ENCODE measurements at places on chromosomes 6 and 20. TPM values are rescaled to one million over a fixed set of nuclear protein-coding genes. Genes with fewer than 3 reads are reported as not detected.

GRCh38 chr20:18728870-18729224, 84.7 kb upstream of the SCP2D1 start:
- H3K4me3 ChIP-seq: no peak overlapping the region
- no peak overlapping the region for H3K27ac ChIP-seq
- no peak for DNase-seq
- peaks cover 5% of the 10 kb centered on the region for H3K36me3 ChIP-seq
- H3K27me3 ChIP-seq: no peaks in the 10 kb centered on the region
- peaks cover 13% of the 10 kb centered on the region for H3K4me1 ChIP-seq

- peaks cover 4% of the 10 kb centered on the region for H3K4me1 ChIP-seq
- DNase-seq: no peak
- H3K4me3 ChIP-seq: no peak overlapping the region
- H3K36me3 ChIP-seq: peaks cover 4% of the 10 kb centered on the region
- no peaks in the 10 kb centered on the region for H3K27me3 ChIP-seq
Observed at GRCh38 chr6:170440437-170440836, 112.7 kb downstream of the PSMB1 start.

GRCh38 chr20:32605167-32605656, 20.1 kb upstream of the NOL4L start:
- no peak overlapping the region for H3K4me3 ChIP-seq
- H3K27me3 ChIP-seq: no peaks in the 10 kb centered on the region
- H3K36me3 ChIP-seq: no peaks in the 10 kb centered on the region
- DNase-seq: no peak
- H3K4me1 ChIP-seq: no peaks in the 10 kb centered on the region

DNA sequence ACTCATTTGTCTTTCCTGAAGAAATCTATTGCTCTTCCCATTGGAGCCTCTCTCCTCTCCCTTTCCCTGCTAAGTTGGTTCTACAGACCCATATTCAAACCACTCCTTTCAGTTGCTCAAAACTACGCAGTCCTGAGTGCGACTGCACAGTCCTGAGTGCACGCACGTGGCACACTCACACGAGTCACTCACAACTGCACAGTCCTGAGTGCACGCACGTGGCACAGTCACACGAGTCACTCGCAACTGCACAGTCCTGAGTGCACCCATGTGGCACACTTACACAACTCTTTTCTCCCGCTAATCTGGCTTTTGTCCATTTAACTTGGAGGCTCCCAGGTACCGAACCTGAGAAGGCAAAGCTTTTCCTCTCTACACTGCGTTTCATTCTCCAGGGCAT, 159.7 kb downstream of the RNASET2 start:
- H3K4me1 ChIP-seq: no peaks in the 10 kb centered on the region
- no peak for DNase-seq
- no peak overlapping the region for H3K27ac ChIP-seq
- H3K27me3 ChIP-seq: no peaks in the 10 kb centered on the region
- no peaks in the 10 kb centered on the region for H3K36me3 ChIP-seq

GRCh38 chr6:35024551-35025054, 116.5 kb downstream of the TCP11 start:
- H3K36me3 ChIP-seq: peaks cover 4% of the 10 kb centered on the region
- H3K27ac ChIP-seq: no peak overlapping the region
- no peak for DNase-seq
- H3K27me3 ChIP-seq: no peaks in the 10 kb centered on the region
- no peaks in the 10 kb centered on the region for H3K4me1 ChIP-seq
- H3K4me3 ChIP-seq: no peak overlapping the region

DNA sequence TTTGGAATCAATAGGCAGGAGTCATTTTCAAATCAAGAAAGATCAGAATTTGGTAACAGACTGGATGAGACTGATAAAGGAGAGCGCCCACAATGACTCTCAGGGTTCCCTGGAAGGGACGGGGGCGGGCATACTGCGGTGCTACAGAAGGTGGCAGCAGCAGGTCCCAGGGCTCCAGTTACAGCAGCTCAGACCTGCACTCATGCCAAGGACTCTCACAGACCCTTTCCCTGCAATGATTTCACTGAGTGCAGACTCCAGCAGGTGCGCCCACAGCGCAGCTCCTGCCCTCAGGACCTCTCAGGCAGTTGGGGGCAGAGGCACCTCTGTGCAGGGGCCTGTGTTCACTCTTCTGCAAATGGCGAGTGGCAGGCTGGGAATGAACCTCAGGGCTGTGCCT, 359.8 kb downstream of the ZFAND3 start:
- no peak for DNase-seq
- H3K4me1 ChIP-seq: no peaks in the 10 kb centered on the region
- no peaks in the 10 kb centered on the region for H3K27me3 ChIP-seq
- no peak overlapping the region for H3K27ac ChIP-seq
- H3K36me3 ChIP-seq: no peaks in the 10 kb centered on the region

GRCh38 chr6:106501960-106502371, 127.3 kb downstream of the RTN4IP1 start:
- no peak overlapping the region for H3K4me3 ChIP-seq
- H3K36me3 ChIP-seq: no peaks in the 10 kb centered on the region
- H3K27ac ChIP-seq: no peak overlapping the region
- H3K4me1 ChIP-seq: no peaks in the 10 kb centered on the region
- H3K27me3 ChIP-seq: no peaks in the 10 kb centered on the region

DNA sequence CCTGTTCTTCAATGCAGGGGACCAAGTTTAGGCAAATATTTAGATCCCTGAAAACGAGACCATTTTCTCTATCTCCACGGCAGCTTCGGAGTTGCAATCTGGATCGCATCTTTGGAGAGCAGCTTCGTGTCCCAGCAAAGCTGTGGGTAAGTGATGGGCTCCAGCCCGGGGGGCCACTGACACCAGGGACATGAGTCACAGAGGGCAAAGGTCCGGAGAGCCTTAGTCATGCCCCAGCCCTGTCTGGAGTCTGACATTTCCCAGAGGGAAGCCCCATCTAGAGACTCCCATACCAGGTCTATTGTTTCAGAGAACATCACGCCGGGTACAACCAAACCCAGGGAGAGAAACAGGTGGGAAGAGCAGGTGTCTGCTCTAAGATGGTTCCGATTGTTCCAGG, 95.9 kb downstream of the NFATC2 start:
- H3K36me3 ChIP-seq: peaks cover 44% of the 10 kb centered on the region
- H3K27me3 ChIP-seq: no peaks in the 10 kb centered on the region
- no peak overlapping the region for H3K4me3 ChIP-seq
- DNase-seq: no peak
- peaks cover 27% of the 10 kb centered on the region for H3K4me1 ChIP-seq

DNA sequence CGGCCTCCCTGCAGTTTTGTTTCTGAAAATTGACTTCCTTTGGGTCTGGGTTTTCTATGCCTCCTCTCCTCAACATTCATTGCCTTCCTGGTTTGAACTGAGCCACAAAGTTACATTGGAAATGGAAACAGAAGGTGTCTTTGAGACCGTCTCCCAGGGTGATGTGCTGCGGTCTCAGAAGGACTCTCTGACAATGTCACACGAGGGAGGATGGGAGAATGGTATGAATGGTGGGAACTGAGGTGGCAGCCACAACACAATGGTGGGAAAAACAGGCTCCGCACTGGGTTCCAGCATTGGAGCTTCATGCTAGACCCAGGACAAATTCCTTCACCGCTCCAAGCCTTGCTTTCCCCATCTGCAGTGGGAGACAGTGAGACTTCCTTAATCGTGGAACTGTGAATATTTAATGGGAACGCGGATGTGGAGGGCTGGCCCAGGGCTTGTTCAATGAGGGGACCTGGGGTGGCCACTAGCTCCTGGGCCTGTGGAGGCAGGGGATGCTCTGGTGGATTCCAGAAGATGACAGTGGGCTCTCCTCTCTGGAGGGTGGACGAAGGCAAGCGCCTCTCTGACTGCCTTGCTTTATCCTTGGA, 73.9 kb downstream of the KCNB1 start:
- no peak overlapping the region for H3K27ac ChIP-seq
- H3K36me3 ChIP-seq: no peaks in the 10 kb centered on the region
- DNase-seq: no peak
- H3K4me3 ChIP-seq: no peak overlapping the region

DNA sequence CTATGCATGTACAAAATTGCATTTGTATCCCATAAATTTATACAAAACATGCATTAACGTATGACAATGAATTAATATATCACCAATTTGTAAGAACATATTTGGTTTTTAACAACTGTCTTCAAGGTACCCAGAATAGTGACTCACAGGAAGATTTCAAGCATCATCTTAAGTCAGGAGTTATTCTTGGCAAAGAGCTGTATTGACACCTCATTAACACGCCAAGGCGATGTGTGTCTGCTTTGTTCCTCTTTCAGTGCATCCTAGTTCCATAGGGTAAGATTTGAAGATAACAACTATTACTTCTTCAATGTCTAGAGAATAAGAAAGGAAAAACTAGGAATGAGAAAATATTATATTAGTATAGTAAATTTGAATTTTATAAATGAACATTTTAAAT, 35.8 kb upstream of the TPD52L1 start:
- H3K4me3 ChIP-seq: no peak overlapping the region
- H3K4me1 ChIP-seq: no peaks in the 10 kb centered on the region
- no peak overlapping the region for H3K27ac ChIP-seq
- no peak for DNase-seq

- no peak overlapping the region for H3K27ac ChIP-seq
- no peaks in the 10 kb centered on the region for H3K36me3 ChIP-seq
- H3K27me3 ChIP-seq: no peaks in the 10 kb centered on the region
- no peak for DNase-seq
- H3K4me3 ChIP-seq: no peak overlapping the region
- no peaks in the 10 kb centered on the region for H3K4me1 ChIP-seq
Observed at GRCh38 chr6:93164781-93165180, 254.6 kb downstream of the EPHA7 start.

DNA sequence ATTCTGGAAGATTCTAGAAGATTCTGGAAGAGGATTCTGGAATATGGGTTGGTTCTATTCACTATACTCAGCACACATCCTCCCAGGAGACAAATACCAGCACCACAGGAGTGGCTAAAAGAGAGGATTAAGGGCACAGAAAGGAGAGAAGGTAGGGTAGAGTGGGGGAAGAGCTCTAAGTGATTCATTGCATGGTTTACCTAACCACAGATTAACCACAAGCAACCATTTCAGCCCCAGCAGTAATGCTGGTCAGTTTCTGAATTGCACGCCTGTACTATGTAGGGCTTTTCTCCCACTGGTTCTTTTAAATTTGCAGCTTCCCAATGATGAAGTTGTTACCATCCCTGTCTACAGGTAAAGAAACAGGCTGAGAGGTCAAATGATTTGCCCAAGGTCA, 192.7 kb upstream of the PMEPA1 start:
- H3K36me3 ChIP-seq: no peaks in the 10 kb centered on the region
- peaks cover 22% of the 10 kb centered on the region for H3K27me3 ChIP-seq
- no peaks in the 10 kb centered on the region for H3K4me1 ChIP-seq
- no peak overlapping the region for H3K4me3 ChIP-seq
- H3K27ac ChIP-seq: no peak overlapping the region

DNA sequence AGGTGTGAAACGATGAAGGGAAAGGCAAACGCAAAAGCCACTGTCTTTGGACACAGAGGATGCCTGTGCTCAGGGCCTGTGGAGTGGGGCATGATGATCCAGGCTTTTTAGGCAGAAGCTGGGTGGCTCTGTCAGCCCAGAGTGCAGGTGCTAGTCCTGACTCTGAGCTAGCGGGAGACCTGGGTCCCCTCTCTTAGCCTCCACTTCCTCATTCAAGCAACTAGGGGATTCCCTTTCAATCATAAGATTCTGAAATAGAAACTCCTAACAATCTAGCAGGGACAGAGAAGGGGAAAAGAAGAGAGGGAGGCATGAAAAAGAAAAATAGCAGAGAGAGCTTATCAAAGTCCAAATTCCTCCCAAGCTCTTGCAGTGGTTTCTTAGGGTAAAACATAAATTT, 7.6 kb upstream of the HIVEP2 start:
- peak overlapping the region; percentile 22 for H3K27ac ChIP-seq
- no peaks in the 10 kb centered on the region for H3K27me3 ChIP-seq

GRCh38 chr6:117483645-117484016, 1.2 kb downstream of the DCBLD1 start:
- H3K27me3 ChIP-seq: peaks cover 61% of the 10 kb centered on the region
- peak overlapping the region; percentile 32 for H3K27ac ChIP-seq
- DNase-seq: no peak
- peak overlapping the region; percentile 82 for H3K4me3 ChIP-seq

GRCh38 chr20:56573986-56574385, 40.9 kb downstream of the FAM209B start:
- no peak overlapping the region for H3K27ac ChIP-seq
- DNase-seq: no peak
- no peaks in the 10 kb centered on the region for H3K36me3 ChIP-seq
- H3K4me3 ChIP-seq: no peak overlapping the region
- peaks cover 18% of the 10 kb centered on the region for H3K27me3 ChIP-seq
- no peaks in the 10 kb centered on the region for H3K4me1 ChIP-seq

- no peaks in the 10 kb centered on the region for H3K27me3 ChIP-seq
- H3K4me3 ChIP-seq: peak overlapping the region; percentile 11
- peak; percentile 37 for DNase-seq
- H3K4me1 ChIP-seq: peaks cover 36% of the 10 kb centered on the region
- peak overlapping the region; percentile 93 for H3K27ac ChIP-seq
- peaks cover 5% of the 10 kb centered on the region for H3K36me3 ChIP-seq
Observed at GRCh38 chr20:4369798-4370124, 351.9 kb upstream of the PRND start.

- no peak for DNase-seq
- no peak overlapping the region for H3K4me3 ChIP-seq
- no peak overlapping the region for H3K27ac ChIP-seq
Observed at GRCh38 chr20:7171911-7172310, 404.4 kb downstream of the BMP2 start.

GRCh38 chr6:134868812-134869211, 81.1 kb downstream of the ALDH8A1 start:
- H3K4me1 ChIP-seq: peaks cover 8% of the 10 kb centered on the region
- H3K4me3 ChIP-seq: no peak overlapping the region

GRCh38 chr6:21899708-21900107, 306.2 kb downstream of the SOX4 start:
- no peak for DNase-seq
- H3K27ac ChIP-seq: no peak overlapping the region
- H3K4me1 ChIP-seq: no peaks in the 10 kb centered on the region
- no peak overlapping the region for H3K4me3 ChIP-seq

- H3K27ac ChIP-seq: no peak overlapping the region
- no peak for DNase-seq
- H3K4me1 ChIP-seq: no peaks in the 10 kb centered on the region
- H3K4me3 ChIP-seq: no peak overlapping the region
- peaks cover 11% of the 10 kb centered on the region for H3K27me3 ChIP-seq
Observed at GRCh38 chr6:134684423-134684795, 265.5 kb downstream of the ALDH8A1 start.

- no peaks in the 10 kb centered on the region for H3K27me3 ChIP-seq
- H3K4me1 ChIP-seq: peaks cover 24% of the 10 kb centered on the region
- peaks cover 2% of the 10 kb centered on the region for H3K36me3 ChIP-seq
- H3K4me3 ChIP-seq: no peak overlapping the region
Observed at GRCh38 chr20:57677584-57677982, 32.2 kb downstream of the PMEPA1 start.

- H3K27me3 ChIP-seq: peaks cover 62% of the 10 kb centered on the region
- DNase-seq: no peak
- H3K4me1 ChIP-seq: peaks cover 12% of the 10 kb centered on the region
- H3K27ac ChIP-seq: no peak within 1 kb of the TSS
- H3K4me3 ChIP-seq: peak within 1 kb of the TSS; percentile 66
Observed at GRCh38 chr6:29827579-29828470, at the start of gene HLA-G. Gene HLA-G, plus strand, starts transcription at chr6:29827825. Its CDS starts 20 bp downstream, at chr6:29827845.

Gene LAMP5
- total RNA-seq: not detected

Gene MTO1
- total RNA-seq: 48.9 TPM

Gene ULBP2
- 0.43 TPM for total RNA-seq

Gene CRISP2
- total RNA-seq: not detected

Gene MEI4
- not detected for total RNA-seq

Gene BMP7
- not detected for total RNA-seq

Gene GJA10
- total RNA-seq: not detected

Gene CCN6
- total RNA-seq: 0.30 TPM

Gene TMEM244
- total RNA-seq: not detected

Gene FAM217A
- total RNA-seq: not detected

Gene WFDC2
- 0.98 TPM for total RNA-seq

Gene RAET1L
- not detected for total RNA-seq

Gene HBS1L
- total RNA-seq: 151 TPM

Gene OR2B6
- total RNA-seq: not detected

Gene DNAJC5
- total RNA-seq: 32.9 TPM
